B cell (primary cell): ENCODE measurements at places on chromosomes 1 and 21. TPM values are rescaled to one million over a fixed set of nuclear protein-coding genes. Genes with fewer than 3 reads are reported as not detected.
A peak's percentile ranks its signal among the peaks of the same experiment; 100 is the strongest.

The OR6K3 gene
- not detected in 2 replicates for total RNA-seq

The VWA5B1 gene
- total RNA-seq, result not detected in 2 replicates

- peaks cover 9% of the 10 kb centered on the region for H3K36me3 ChIP-seq
- DNase-seq, result peak; percentile 58
- H3K4me3 ChIP-seq, result peak overlapping the region; percentile 77
Measured at GRCh38 chr1:37513795-37514349, 694 bp downstream of the MEAF6 start.

DNA sequence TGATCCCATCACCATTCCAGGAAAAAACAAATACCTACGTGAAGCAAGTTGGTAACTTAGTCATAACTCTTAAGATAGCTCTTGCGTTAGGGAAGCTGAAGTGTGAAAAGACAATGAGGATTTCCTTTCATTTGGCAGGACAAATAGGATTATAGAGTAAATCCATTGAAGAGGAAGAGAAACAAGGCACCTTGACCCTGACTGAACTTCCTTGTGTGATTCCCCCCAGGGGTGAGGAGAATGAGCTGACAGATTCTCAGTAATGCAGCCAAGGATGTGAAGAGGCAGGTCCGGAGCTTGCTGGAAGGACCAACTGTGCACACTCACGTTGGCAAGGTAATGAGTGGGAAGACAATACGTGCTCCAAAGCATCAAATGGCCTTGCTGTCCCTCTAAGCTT lies 55.0 kb upstream of the HMCN1 start:
- no peak overlapping the region for H3K4me3 ChIP-seq
- no peaks in the 10 kb centered on the region for H3K36me3 ChIP-seq
- H3K4me1 ChIP-seq, result peaks cover 22% of the 10 kb centered on the region
- H3K27ac ChIP-seq, result no peak overlapping the region
- H3K27me3 ChIP-seq, result no peaks in the 10 kb centered on the region
- DNase-seq, result no peak

GRCh38 chr1:52059321-52059720 lies 3.2 kb downstream of the BTF3L4 start:
- H3K36me3 ChIP-seq, result peaks cover 1% of the 10 kb centered on the region
- H3K4me3 ChIP-seq, result no peak overlapping the region
- H3K27me3 ChIP-seq, result no peaks in the 10 kb centered on the region
- H3K27ac ChIP-seq, result no peak overlapping the region
- H3K4me1 ChIP-seq, result peaks cover 23% of the 10 kb centered on the region

GRCh38 chr21:45792682-45793383 lies 149.3 kb downstream of the PCBP3 start:
- H3K27ac ChIP-seq, result no peak overlapping the region
- no peaks in the 10 kb centered on the region for H3K27me3 ChIP-seq
- H3K4me1 ChIP-seq, result no peaks in the 10 kb centered on the region
- no peaks in the 10 kb centered on the region for H3K36me3 ChIP-seq
- H3K4me3 ChIP-seq, result no peak overlapping the region
- no peak for DNase-seq
